Stimulated activated CD4-positive, alpha-beta T cell treated with anti-CD3 and anti-CD28 coated beads, Interleukin-4, amount 100 ng/mL, for 48 hours (primary cell): ENCODE measurements at places on chromosomes 5 and 9.

- no peak for DNase-seq
Measured at GRCh38 chr5:77806213-77806843, 30.2 kb upstream of the TBCA start.

- DNase-seq: no peak
Measured at GRCh38 chr5:74722271-74722670, 37.2 kb downstream of the HEXB start.

DNA sequence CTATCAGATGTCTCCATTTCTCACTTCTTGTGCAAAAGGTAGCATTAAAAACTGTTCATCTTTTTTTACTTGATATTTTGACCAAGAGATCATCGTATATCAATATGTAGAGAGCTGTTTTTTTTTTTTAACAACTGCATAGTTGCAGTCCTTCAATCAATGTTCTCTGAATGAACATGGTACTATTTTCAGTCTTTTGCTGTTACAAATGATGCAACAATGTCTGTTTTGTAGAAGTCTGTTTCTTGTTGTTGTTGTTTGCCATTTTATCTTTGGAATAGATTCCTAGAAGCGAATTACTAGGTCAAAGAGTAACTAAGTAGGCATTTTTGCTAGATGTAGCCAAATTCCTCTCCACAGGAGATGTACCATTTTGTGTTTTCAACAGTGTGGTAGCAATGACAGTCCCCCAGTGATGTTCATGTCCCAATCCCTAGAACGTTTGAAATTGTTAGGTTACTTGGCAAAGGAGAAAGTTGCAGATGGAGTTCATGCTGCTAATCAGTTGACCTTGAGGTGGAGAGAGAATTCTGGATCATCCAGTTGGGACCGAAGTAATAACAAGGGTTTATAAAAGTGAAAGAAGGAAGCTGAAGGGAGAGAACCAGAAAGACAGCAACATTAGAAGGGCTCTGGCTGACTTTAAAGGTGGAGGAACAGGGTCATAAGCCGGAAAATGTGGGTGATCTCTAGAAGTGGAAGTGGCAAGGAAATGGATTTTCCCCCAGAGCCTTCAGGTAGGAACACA lies 6.3 kb downstream of the MTREX start:
- DNase-seq: no peak

GRCh38 chr5:74639807-74640449 lies 600 bp downstream of the ENC1 start:
- DNase-seq: peak; percentile 36

- no peak for DNase-seq
Measured at GRCh38 chr5:165538065-165538464, 2032.6 kb downstream of the MAT2B start.

GRCh38 chr9:76349865-76350264 lies 44.4 kb downstream of the RFK start:
- DNase-seq: no peak

DNA sequence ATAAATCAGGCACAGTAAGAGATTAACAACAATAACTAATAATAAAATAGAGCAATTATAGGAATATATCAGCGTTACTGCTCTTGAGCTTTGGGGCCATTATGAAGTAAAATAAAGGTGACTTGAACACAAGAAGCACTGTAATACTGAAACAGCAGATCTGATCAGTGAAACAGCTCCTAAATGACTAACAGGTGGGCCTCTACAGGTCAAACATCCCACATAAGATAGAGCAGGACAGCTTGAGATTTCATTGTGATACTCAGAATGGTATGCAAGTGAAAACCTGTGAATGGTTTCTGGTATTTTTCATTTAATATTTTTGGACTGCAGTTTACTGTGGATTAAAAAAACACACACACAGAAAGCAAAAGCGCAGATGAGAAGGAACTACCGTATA lies 24.0 kb upstream of the MAP3K1 start:
- DNase-seq: no peak

DNA sequence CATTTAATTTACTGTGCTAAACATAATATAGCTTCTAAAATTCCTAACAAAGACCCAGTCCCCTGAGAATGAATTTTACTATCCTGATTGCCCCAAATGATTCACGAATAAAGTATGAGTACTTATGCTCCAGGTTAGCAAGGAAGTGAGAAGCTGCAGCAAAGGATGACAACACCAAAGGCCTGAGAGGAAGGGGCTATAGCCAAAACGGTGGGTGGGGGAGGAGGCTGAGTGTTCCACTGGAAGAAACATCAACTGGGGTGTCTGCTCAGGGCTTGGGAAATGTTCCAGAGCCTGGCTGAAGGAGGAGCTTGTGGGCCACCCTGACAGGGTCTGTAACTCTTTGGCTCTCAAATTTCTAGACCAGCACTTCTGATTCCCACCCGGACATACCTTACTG lies 157.3 kb downstream of the ADAMTS12 start:
- DNase-seq: no peak

DNA sequence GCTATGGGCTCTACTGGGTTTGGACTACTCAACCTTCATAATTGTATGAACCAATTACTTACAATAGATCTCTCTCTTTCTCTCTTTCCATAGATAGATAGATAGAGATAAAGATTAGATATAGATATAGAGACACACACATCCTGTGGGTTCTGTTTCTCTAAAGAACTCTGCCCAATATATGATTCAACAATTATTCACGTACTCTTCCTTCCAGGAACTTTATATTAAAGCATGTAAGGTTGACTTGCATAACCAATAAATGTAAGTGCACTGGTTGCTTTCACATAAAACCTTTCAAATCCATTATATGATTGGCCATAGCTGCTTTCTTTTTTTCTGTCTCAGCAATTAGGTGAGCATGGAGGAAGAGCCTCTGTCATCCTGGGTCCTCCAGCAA lies 46.7 kb upstream of the CDH18 start:
- DNase-seq: no peak

- no peak for DNase-seq
Measured at GRCh38 chr9:124593200-124593599, 86.0 kb upstream of the NR5A1 start.

DNA sequence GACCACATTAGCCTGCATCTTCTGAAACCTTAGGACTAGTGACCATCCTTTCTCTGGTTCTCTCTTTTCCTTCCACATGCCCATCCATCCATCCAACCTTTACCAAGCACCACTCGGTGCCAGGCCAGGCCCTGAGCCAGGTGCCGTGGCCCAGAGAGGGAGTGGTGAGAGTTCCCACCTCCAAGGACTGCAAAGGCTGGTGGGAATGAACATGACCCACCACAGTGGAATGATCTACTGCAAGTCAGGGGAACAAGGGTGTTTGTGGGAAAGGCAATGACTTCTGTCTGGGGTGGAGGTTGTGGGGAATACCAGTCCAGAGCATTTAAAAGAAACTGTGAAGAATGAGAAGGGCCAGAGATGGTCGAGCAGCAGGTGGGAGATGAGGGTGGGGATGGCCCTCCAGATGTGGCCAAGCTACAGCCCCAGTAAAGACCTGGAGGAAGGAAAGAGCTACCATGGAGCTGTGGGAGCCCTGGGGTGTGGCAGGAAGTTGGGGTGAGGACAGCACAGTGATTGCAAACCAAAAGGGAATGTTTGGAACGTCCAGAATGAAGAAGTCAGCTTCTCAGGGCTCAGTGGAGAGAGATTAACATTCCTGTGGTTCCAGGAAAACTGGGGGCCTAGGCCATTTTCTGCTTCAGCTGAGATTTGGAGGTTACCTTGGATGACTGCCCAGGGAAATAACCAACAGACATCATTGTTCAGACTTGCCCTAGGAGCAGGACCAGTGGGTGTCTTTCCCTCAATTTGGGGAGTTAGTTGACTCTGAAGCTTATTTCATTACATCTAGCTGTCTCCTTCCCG lies 30.7 kb upstream of the CORO2A start:
- no peak for DNase-seq

DNA sequence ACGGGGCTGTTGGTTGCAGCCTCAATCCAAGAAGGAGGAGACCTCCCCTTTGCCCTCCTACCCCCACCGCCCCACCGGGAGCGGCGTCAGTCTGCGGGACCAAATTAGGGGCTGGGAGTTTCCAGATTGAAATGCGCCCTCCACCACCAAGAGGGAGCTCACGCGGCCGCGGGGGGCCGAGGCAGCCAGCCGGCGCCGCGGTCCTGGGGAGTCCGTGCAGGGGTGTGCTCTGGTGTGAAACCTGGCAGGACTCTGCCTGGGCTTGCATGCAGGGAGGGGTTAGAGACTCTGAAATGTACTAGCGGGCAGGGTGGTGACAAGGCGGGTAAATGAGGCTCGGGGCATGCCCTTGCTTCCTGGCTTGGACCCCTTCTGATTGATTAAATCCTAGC lies 989 bp upstream of the FBN2 start:
- no peak for DNase-seq

DNA sequence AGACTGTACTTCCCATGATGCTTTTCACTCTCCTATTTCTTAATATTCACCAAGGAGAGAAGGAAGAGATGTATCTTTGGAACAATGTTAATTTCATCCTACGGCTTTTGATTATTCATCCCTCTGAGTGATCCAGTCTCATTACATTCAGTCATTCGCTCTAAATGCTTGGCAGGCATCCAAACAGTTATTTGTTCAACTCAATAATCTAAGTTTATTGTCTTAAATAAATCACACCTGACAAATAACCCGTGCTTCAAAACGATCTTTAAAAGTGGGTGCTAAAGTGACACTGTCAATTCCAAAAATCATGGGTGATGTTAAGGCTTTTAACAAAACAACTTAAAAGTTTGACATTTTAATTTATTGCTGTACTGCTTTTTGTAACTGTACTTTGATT lies 233.1 kb downstream of the RASEF start:
- no peak for DNase-seq

- no peak for DNase-seq
Measured at GRCh38 chr5:1747079-1747802, 52.4 kb downstream of the MRPL36 start.

GRCh38 chr9:84170521-84171141 lies 169.9 kb downstream of the SLC28A3 start:
- no peak for DNase-seq

GRCh38 chr5:88583471-88583870 lies 299.5 kb downstream of the MEF2C start:
- DNase-seq: no peak

- no peak for DNase-seq
Measured at GRCh38 chr5:127652952-127653611, 4.2 kb downstream of the CTXN3 start.

DNA sequence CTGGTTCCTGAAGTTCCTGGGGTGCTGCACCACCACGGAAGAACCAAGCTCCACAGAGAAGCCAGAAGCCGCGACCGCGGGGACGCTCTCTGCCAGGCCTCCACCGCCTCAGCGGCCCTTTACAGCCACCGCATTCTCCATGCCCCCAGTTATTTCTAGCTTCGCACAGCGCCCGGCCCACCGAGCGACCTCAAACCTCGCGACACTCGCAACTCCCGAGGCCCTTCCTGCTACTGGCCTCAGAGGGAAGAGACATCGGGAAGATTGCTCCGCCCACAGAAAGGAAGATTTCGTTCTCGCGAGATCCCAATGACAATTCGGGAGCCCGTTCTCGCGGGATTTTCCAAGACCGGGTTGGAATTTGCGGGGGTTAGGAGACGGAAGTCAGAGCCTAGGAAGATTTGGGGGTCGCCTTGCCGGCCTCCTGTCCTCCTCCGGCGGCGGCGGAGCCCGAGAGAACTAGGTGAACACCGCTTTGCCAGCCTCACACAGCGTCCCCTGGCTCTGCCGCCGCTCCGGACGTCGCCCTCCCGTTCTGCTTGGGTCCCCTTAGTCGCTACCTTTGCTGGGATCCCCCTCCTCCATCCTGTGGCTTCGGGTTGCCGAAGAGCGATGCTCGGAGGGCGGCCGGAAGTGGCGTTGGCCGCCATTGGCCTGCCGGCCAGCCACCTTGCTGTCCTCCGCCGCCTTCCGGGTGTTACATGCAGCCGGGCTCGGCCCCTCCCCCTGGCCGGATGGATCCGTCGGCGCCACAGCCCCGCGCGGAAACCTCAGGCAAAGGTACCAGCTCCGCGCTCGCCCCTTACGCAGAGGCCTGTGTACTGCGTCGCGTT lies at the start of gene ERCC6L2:
TSS of gene ERCC6L2 (plus strand) at position 387 of the 833 bp plus-strand sequence. CDS start at position 735, 348 bp downstream.
- peak; percentile 88 for DNase-seq

DNA sequence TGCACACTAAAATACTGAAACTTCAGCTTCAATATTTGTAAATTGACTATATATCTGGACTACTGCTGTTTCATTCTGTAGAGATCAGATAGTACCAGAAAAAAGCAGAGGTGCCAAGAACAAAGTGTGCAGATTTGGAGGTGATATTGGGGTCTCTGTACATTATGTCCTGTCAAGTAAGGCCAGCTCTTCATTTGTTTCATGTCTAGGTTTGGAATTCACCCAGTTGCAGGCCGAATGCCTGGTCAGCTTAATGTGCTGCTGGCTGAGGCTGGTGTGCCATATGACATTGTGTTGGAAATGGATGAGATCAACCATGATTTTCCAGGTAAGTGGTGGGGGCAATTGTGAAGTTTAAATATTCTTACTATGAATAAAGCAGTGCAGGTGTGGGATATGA lies 96.9 kb downstream of the NNT start:
- DNase-seq: no peak

DNA sequence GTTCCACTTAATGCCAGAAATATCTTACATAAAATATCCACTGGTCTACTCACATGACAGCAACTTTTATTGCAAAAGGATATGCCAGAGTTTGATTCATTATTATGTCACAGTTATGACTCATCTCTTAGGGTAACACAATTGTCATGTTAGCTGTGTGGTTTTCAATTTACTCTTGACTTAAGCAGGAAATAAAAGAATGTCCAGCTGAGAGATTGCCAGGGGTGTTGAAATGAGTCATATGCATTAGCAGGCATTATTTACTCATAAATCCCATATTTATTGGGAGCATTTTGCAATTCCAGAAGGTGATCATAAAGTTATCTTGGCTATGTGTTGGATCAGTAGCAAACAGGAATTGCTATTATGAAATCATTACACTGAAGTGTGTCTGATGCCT lies 1164.6 kb upstream of the CDH18 start:
- DNase-seq: no peak

DNA sequence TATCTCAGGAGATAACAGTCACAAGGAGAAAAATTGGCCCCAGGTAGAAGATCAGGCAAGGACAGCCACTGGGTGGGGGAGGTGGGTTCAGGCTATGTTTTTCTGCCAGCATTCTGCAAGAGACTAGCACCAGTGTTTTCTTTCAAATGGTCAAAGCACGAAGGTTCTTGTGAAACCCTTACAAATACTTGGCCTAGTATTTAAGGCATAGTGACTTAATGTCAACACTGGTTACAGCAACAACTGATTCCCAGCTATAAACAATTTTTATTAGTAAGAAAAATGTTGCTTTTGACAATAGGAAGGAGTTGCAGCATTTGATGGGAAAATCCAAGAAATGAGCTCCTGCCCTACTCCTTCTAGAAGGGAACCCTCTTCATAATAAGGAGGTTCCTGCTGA lies 349.6 kb downstream of the SLIT3 start:
- no peak for DNase-seq
